Mammary epithelial cell (primary cell): ENCODE measurements at places on chromosomes 4 and X. TPM values are rescaled to one million over a fixed set of nuclear protein-coding genes. Genes with fewer than 3 reads are reported as not detected.

DNA sequence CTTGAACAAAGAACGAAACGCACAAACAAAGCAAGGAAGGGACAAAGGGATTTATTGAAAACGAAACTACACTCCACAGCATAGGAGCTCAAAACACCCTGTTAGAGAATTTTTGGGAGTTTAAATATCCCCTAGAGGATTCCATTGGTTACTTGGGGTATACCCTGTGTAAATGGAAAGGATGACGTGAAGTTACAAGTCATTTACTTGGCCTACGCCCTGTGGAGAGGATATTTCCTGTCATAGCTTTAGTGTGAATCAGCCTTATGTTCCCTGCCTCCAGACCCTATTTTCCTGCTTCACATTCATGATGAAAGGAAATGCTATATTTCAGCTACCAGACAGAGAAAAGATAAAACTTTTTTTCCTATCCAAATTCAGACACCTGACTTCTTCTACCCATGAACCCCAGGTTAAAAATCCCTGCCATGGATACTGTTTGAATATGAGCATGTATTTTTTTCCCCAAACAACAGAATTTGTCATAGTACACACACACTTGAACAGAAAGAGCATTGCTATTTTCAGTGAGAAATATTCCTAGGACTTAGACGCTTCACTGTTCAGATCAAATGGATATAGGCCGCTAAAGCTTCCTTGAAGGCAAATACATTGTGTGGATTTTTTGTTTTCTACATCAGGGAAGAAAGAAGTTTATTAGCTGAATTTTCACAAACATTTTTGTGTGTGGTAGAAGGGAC is 20.4 kb downstream of the PIN4 start:
- DNase-seq, result peak; percentile 51

GRCh38 chr4:122658377-122658776 is 37.5 kb upstream of the IL21 start:
- no peak for DNase-seq

JAKMIP1 gene
- not detected for polyA plus RNA-seq

SSX4 gene
- polyA plus RNA-seq, result not detected

TKTL2 gene
- not detected for polyA plus RNA-seq

- peak; percentile 75 for DNase-seq
Observed at GRCh38 chr4:8315435-8316250, 46.1 kb downstream of the HTRA3 start.

DNA sequence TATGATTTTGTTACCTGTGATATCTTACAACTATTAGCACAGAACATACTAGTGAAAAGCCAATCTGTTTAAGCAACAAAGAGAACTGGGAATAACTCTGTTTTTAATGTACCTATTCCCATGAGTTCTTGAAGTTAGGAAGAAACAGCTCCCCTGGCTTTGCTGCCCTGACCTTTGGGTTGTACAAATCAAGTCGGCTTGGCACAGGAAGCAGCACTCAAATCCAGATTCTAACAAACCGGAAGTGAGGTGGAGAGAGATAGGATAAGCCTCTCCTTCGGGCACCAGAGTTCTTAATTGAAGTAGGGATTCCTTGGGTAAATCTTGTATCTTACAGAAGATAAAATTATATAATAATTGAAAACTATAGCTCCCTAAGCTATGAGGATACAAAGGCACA is 144.8 kb upstream of the CPEB2 start:
- DNase-seq, result no peak

DNA sequence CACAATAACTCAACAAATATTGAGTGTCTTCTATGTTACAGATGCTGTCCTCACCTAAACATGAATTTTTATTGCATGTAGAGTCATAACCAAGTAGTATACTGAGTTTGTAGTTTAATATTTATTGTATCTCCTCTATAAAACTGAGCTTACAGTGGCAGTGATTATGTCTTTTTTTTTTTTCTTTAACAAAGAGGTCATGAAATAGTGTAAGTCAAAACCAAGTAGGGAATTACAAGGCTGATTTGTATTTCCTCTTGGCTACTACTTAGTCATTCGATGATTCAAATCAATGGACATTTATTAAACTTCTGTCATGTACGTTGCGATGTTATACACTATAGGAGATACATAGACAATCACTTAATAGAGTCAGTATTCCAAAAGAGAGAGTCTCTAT is 48.4 kb downstream of the IL15 start:
- DNase-seq, result peak; percentile 32

DNA sequence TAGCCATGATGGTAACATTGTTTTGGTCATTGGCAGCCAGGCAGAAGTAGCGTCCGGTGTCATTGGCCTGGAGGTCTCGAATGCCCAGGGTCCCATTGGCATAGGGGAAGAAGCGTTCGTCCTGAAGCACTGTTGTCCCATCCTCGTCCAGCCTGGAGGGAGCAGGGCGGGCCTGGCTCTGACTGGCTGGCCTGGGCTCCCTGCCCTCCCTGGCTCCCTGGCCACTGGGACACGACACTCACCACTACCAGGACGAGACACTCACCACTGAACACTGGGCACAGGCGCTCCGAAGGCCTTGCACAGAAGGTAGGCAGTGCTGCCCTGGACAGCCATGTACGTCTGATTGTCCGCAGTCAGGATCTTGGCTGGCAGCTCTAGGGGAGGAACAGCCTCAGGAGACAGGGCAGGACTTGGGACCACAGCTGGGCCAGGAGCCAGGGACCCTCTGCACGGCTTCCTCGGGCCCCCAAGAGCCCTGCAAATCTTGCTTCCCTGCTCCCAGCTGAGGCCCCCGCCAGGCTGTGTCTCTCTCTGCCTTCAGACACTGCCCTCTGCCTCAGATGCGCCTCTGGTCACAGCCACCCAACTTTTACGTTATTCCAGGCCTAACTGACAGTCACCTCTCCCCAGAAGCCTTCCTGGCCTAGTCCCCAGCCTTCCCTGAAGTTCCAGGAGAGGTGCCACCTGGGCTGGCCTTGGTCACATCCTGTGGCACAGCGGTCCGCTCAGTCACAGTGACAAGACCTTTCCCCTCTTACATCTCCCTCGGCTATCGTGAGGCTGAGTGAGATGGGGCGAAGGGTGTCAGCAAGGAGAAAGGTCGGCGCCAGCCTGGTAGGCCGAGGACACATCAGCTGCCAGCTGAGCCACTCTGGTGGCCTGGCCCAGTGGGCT is 17.1 kb downstream of the L1CAM start:
- DNase-seq, result no peak

DNA sequence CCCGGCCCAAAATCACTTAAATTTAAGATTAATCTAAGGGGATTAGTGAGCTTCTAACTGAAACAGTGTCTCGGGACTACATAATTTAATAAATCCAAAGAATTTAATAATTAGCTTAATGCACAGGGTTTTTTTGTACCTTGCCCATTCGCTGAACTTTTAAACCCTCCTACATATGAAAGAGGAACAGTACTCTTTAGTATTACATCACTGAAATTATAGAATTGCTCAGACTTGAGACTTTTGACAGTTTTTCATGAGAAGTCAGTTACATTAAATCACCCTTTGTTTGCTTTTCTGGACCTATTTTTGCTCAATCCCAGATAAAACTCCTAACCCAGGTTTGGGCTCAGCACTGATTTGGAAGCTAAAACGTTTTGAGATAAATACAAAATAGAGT is 2.4 kb upstream of the TADA2B start:
- no peak for DNase-seq

DNA sequence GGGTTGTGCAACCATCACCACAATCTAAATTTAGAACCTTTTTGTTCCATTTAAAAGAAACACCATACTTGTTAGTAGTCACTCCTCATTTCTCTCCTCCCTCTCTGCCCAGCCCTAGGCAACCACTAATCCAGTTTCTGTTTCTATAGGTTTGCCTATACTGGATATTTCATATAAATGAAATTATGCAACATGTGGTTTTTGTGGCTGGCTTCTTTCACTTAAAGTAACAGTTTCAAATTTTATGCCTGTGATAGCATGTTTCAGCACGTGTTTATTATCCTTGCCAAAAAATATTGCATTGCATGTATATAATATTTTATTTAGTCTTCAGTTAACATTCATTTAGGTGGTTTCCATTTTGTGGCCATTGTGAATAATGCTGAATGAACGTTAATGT is 437.6 kb downstream of the IL1RAPL1 start:
- peak; percentile 32 for DNase-seq

- no peak for DNase-seq
Observed at GRCh38 chr4:188596021-188596420, 456.8 kb downstream of the TRIML1 start.

DNA sequence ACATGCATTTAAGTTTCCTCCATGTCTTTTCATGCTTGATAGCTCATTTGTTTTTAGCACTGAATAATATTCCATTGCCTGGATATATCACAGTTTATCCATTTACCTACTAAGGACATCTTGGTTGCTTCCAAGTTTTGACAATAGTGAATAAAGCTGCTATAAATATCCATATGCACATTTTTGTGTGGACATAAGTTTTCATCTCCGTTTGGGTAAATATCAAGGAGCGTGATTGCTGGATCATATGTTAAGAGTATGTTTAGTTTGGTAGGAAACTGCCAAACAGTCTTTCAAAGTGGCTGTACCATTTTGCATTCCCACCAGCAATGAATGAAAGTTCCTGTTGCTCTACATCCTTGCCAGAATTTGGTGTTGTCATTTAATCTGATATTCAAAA is 172.5 kb downstream of the DHX15 start:
- no peak for DNase-seq

CENPI gene
- polyA plus RNA-seq, result 12.7 TPM

DNA sequence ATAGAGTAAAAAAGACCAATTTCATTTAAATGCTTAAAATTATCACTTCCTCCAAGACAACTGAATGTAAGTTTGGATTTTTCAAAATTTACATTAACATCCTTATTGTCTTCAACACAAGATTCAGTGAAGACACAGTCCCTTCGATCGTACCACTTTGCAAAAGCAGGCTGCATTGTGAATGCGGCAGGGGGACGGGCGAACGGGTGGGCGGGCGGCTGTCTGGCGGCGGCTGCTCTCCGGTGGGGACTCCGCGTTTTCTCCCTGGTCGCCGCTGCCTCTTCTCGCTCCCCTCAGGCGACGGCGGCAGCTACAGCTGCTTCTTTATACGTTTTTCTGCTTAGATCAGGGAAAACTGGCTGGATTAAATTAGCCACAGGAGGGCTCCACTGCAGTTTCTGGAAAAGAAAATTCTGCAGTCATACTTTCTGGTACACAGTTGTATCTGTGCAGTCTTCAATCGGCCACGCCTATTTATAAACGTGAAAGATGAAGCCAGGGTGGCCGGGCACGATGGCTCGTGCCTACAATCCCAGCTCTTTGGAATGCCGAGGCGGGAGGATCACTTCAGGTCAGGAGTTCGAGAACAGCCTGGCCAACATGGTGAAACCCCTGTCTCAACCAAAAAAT is 33.9 kb upstream of the HPF1 start:
- peak; percentile 65 for DNase-seq

TAF7L gene
- polyA plus RNA-seq, result not detected
